K562 (cell line): ENCODE measurements at places on chromosomes 13 and 19. TPM values are rescaled to one million over a fixed set of nuclear protein-coding genes. Genes with fewer than 3 reads are reported as not detected.

The VSTM2B gene
- total RNA-seq, result not detected in 2 replicates

- DNase-seq, result no peak
Observed at GRCh38 chr19:40356681-40357595, 8.4 kb downstream of the PLD3 start.

GRCh38 chr19:16051254-16052025 lies 24.9 kb upstream of the TPM4 start:
- DNase-seq, result no peak

- no peak for DNase-seq
Observed at GRCh38 chr19:56930647-56931535, 90.4 kb upstream of the PEG3 start.

The RHPN2 gene
- total RNA-seq, result 4.1 and 4.4 TPM in 2 replicates

The HS6ST3 gene
- total RNA-seq, result not detected in 2 replicates

DNA sequence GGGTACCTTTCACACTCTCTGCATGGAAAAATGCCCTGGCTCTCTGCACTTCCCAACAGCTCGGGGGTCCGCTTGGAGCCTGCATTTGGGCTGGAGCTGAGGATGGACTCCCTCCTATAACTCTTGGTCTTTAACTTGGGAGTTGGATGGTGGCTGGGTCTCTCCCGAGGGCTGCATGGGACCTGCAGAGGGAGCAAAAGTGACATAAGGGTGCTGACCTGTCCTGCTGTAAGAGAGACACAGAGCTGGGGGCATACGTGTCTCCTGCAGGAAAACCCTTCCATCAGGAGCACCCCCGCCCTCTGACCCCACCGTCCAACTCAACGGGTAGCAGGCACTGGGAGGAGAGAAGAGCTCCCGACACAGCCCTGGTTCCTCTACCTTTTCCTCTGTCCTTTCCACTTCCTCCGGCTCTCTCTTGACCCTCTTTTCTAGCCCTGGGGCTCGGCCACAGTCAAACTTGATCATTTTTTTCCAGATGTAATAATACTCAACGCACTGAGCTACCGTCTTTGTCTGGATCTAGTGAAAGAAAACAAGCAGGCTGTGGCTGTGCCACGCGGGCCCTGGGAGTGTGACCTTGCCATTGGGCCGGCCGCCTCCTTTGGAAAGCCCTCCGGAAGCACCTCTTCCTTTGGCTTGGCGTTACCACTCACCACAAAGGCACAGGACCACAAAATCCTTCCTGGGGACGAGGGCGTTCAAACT lies 6.8 kb upstream of the NAPA start:
- DNase-seq, result no peak

GRCh38 chr13:21330126-21330861 lies 128.8 kb downstream of the ZDHHC20 start:
- no peak for DNase-seq

The RCBTB2 gene
- total RNA-seq, result 1.3 TPM in 2 replicates

- no peak for DNase-seq
Observed at GRCh38 chr13:112245989-112246388, 130.2 kb upstream of the SPACA7 start.

The MEIS3 gene
- total RNA-seq, result 0.67 and 0.71 TPM in 2 replicates

The KANK2 gene
- total RNA-seq, result 36.0 and 37.5 TPM in 2 replicates
